Stimulated activated CD4-positive, alpha-beta T cell treated with anti-CD3 and anti-CD28 coated beads, Interleukin-15, amount 100 ng/mL, for 48 hours (primary cell): ENCODE measurements at places on chromosomes 1 and 21.

DNA sequence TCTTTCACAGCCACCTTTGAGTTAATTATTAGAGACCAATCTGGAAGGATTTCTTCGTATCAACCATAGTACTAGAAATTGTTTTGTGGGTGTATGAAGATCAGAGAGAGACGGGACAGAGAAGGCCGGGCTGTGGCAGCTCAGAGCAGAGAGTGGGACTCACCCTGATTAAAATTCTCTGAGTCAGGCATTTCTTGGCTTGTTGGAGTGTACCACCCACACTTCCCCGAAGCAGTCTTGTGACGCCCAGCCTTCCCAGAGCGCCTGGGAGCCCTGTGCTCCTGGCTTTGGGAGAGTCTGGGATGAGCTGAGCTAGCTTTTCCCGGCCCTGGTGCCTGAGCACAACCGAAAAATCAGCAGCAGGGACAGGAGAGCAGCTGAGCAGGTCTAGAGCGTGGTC, 19.4 kb downstream of the PLEKHM2 start:
- no peak for DNase-seq

GRCh38 chr1:228092342-228093049, 10.0 kb downstream of the ARF1 start:
- DNase-seq = no peak

DNA sequence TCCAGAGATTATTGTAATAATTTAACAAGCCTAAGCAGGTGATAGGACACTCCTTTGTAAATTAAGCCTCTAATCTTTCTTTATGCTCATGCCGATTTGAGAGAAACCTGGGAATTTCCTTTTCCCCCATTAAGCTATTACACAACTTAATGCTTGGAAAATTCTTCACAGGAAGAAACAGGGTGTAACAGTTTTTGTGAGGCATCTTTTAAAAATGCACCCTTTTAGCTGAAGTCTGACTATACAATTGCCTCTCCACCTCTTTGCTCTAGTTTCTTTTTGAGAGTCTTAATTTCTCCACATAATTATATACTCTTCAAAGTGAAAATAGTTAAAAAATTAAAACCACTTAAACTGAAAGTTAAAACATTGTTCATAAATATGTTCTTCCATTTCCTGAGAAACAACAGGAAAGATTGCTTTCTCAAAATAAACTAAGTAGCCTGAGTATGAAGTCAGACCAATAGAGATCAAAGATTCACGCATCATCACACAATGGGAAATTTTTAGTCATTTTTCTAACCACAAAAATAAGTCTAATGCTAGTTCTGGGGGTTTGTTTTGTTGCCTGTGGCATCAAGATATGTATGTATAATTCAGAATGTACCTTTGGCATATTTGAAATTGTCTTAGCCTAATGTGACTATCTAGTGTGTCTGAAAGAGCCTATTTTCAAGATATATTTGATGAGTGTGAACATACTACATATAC, 34.7 kb downstream of the LRRC8D start:
- no peak for DNase-seq

GRCh38 chr1:44513111-44513510, 108.1 kb downstream of the RNF220 start:
- DNase-seq = no peak

DNA sequence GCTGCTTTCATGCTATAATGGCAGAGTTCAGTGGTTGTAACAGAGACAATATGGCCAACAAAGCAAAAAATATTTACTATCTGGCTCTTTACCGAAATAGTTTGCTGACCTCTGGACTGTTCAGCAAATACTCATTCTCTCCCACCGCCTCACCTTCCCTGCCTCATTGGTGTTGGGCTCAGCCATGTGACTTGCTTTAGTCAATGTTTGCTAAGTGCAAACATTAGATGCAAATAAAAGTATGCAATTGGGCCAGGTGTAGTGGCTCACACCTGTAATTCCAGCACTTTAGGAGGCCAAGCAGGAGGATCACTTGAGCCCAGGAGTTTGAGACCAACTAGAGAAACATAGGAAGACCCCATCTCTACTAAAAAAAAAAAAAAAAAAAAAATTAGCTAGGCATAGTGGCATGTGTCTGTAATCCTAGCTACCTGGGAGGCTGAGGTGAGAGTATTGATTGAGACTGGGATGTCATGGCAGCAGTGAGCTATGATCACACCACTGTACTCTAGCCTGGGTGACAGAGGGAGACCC, 55.1 kb downstream of the RPL5 start:
- DNase-seq = no peak

GRCh38 chr1:36553591-36554322, 71.0 kb upstream of the CSF3R start:
- peak; percentile 72 for DNase-seq
